Muscle of leg (tissue), 16 donors: ENCODE measurements at places on chromosomes 2 and 18. TPM values are rescaled to one million over a fixed set of nuclear protein-coding genes. Genes with fewer than 3 reads are reported as not detected.
A peak's percentile ranks its signal among the peaks of the same experiment; 100 is the strongest.

- DNase-seq = no peak
Measured at GRCh38 chr18:34647251-34647650, 62.8 kb upstream of the DTNA start.

- DNase-seq = peak; percentile 77
Measured at GRCh38 chr2:10911291-10912075, at the start of gene KCNF1. Gene KCNF1 (plus strand): TSS chr2:10911934. CDS start chr2:10912427, 493 bp downstream.

- no peak for DNase-seq
Measured at GRCh38 chr2:30323499-30323898, 92.2 kb downstream of the LBH start.

GRCh38 chr2:82391386-82391785 is 2067.7 kb downstream of the SUCLG1 start:
- DNase-seq = no peak

The SPATA3 gene
- polyA plus RNA-seq = not detected

- DNase-seq = no peak
Measured at GRCh38 chr2:39649511-39649910, 16.2 kb upstream of the TMEM178A start.

DNA sequence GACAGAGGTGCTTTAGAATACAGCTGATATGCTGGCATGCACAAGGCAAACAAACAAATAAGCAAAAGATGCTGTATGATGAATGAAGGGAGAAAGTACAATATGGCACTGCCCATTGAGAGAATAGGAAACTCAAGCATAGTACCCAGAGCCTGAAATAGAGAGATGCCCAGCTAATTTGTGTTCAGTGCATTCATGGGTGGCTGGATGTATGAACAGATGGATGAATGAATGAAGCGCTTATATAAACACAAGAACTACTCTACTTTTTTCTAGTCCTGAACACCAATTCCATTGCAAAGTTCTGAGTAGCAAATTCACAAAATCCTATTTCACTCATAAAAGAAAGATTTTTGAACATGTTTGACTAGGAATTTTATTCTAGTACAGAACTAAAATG is 756.3 kb downstream of the SATB2 start:
- DNase-seq = no peak

The BOD1L2 gene
- polyA plus RNA-seq = not detected

DNA sequence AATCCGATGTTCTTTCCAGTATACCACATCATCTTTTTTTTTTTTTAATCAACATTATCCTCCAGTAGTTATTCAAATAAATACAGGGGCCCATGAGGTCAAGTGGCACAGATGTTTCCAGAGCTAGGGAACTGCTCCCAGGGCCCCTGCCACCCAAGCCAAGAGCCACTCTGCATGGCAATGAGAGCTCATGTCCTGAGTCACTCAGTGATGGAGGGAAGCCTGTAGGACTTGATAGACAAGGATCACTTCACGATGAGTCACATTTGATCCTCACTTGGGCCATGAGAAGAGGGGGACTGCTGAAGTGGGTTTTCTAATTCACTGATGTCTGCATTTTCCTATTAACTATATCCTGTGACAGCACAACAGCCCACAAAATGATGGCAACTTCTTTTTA is 127.0 kb upstream of the PKDCC start:
- no peak for DNase-seq

GRCh38 chr2:45652090-45653031 is 886 bp downstream of the PRKCE start:
- peak; percentile 86 for DNase-seq

DNA sequence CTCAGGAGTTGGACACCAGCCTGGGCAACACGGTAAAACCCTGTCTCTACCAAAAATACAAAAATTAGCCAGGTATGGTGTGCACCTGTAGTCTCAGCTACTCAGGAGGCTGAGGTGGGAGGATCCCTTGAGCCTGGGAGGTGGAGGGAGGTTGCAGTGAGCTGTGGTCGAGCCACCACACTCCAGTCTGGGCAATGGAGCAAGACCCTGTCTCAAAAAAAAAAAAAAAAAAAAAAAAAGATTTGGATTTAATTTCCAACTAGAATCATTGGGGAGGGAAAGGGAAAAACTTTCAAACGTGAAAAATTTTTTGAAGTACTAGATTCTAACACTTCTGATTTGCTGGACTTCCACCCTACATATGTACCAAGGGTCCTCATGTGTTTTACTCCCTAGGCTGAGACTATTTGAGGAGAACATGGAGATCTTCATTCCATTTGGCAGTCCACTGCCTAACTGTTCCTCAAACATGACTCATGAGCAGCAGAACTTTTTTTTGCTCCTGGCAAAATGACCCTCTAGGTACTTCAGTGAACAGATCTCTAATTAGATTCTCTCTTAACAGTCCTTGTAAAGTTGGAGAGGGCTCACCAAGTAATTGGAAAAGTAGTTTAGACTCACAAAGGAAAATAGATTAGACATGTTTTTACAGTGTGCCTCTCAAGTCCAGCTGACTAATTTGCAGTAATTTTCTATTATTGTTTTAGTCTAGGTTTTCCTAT is 267.6 kb downstream of the METTL4 start:
- no peak for DNase-seq

DNA sequence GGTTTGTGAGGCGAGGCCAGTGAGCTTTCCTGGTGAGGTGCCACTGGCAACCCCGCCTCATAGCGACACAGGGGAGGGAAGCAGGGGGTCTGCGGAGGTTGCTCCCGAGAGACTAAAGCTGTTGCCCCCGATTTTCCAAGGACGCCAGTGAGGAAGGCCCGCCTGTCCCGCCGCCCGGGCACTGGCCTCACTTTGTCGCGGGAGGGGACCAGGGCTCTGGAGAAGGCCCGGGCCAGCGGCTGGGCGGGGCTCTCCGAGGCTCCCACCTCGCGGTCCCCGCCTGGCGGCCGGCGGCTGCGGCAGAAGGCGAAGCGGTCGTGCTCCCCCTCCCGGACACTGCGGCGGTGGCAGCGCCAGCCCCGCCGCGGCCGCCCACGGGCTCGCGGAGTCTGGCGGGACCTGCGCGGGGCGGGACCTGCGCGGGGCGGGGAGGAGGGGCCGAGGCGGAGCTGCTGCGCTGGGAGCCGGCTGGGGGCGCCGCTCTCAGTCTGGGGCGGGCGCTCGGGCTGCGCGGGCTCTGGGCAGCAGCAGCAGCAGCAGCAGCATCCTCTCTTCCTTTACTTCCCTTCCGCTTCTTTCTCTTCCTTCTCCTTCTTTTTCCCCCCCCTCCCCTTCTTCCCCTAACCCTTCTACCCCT is at the start of gene MAP2:
Gene MAP2 (plus strand): TSS at position 486 of the 637 bp plus-strand sequence. CDS start 229,124 bp downstream, outside the sequence.
- peak; percentile 92 for DNase-seq

The ALK gene
- polyA plus RNA-seq = 0.12 TPM

DNA sequence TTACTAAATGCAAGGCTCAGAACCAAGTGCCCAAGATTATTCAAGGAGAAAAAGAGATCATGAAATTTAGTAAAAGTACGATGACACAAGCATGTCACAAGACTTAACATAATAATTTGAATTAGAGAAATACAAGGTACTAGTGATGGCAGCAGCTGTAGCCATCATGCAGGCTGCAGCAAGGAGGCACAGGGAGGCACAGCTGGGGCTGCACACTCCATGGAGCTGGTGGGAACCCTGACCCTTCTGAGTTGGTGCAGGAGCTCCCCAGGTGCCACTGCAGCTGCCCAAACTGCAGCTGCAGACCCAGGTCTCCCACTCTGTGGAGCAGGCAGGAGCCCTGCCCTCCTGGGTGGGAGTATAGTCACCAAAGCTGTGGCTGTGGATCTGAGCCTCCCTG is 46.0 kb downstream of the COL3A1 start:
- DNase-seq = no peak
